Naive thymus-derived CD8-positive, alpha-beta T cell (primary cell): ENCODE measurements at places on chromosomes 4 and X.
A peak's percentile ranks its signal among the peaks of the same experiment; 100 is the strongest.

DNA sequence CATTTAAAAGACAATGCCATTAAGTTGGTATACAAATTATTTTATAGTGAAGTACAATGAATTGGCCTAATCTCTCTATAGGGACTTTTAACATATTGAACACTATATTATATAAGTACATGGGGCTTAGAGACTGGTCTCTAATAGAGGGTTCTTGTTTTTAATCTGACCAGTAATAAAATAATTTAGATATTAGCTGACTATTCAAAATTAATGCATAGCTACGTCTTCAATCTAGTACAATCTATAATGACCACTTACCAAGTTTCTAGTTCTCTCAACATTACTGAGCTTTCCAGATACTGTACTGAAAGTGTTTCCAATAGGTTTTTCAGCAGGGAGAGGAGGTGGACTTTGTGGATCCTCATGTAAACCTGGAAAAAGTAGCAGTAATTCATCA, 59.6 kb downstream of the RPS3A start:
- H3K4me3 ChIP-seq: no peak overlapping the region
- DNase-seq: no peak
- no peak overlapping the region for H3K27ac ChIP-seq
- peaks cover 16% of the 10 kb centered on the region for H3K27me3 ChIP-seq

DNA sequence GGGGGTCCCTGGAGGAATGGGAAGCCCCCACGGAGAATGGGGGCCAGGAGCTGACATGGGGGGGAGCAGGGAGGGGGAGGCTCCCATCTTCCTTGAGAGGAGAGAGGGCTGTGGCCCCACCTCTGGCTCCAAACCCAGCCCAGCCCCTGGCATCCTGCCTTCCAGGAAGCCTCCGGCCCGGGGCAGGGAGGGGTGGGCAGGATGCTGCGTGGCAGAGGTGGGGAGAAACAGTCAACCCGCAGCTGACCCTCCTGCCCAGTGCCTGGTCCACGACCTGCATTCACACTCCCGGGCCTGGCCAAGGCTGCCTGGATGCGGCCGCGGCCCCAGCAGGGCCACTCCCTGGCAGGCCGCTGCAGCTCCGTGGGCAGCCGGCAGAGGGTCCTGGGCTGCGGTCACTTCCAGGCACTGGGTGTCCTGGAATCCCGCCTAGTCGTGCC, 39.0 kb downstream of the CPLX1 start:
- H3K36me3 ChIP-seq: no peaks in the 10 kb centered on the region
- H3K27me3 ChIP-seq: peaks cover 26% of the 10 kb centered on the region
- H3K27ac ChIP-seq: no peak overlapping the region
- H3K4me1 ChIP-seq: peaks cover 31% of the 10 kb centered on the region
- no peak for DNase-seq

DNA sequence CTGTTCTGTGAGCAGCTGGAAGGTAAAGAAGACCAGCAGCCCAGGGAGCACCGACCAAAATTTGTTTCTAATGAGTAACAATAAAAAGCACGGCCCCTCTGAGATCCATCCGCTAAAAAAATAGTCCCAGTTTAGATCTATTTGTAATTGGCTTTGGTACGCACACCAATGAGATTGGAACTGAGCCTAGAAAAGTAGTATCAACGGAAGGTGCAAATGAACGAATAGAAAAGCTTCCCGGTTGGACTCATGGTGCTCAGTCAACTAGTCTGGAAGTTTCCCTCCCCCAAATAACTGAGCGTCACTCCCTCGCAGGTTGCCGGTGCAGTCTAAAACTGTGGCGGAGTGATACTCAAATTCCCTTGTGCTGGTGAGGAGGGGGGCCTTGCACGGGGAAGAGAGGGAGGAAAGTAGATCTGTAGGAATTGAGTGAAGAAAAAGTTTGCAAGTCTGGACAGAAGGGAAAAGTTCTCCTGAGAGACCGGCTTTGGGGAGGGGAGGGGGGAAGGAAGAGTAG, at the start of gene COL4A5:
COL4A5 (plus strand) TSS at position 413 of the 517 bp plus-strand sequence. CDS start 288 bp downstream, outside the sequence.
- H3K27ac ChIP-seq: no peak within 1 kb of the TSS
- peaks cover 18% of the 10 kb centered on the region for H3K27me3 ChIP-seq
- peak within 1 kb of the TSS; percentile 53 for H3K4me3 ChIP-seq
- peaks cover 3% of the 10 kb centered on the region for H3K4me1 ChIP-seq

DNA sequence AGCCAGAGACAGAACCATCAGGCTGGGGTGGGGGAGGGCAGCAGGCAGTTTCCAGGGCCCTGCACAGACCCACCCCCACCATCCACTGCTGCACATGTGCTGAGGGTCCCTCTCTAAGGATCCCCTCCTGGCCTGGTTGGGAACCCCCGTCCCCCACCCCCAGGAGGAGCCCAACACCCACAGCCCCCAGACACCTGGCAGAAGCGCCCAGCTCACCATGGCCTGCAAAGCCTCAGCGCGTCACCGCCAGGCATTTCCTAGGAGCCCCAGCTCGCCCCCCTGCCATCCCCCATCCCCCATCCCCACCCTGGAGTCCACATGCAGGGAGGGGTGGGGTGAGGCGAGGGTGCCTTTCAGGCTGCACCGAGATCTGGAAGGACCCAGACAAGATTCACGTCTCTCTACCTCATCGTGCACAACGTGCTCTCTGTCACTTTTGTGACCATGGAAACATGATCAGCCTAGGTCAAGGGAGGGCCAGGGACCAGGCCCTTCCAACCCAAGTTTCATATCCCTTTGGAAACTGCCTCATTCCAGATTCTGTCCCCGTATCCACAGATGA, 9.3 kb downstream of the MXD4 start:
- H3K27ac ChIP-seq: no peak overlapping the region
- peaks cover 24% of the 10 kb centered on the region for H3K36me3 ChIP-seq
- H3K27me3 ChIP-seq: no peaks in the 10 kb centered on the region
- DNase-seq: no peak
- H3K4me1 ChIP-seq: peaks cover 8% of the 10 kb centered on the region

DNA sequence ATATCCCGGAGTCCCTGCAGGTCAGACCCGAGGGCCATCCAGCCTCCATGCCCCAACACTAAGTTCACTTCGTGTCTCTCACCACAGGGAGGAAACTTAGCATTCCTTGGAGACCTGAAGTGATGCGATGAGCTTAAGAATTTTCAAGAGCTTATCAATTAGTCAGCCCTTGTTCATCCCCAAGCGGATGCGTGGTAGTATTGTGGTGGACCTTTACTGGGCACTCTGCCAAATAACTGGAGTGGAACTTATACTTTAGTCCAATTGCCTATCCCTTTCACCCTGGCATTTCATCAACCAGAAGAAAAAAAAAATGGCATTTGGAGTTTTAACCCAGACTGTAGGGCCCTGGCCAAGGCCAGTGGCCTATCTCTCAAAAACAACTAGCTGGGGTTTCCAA, 137.1 kb downstream of the RELL1 start:
- H3K27me3 ChIP-seq: no peaks in the 10 kb centered on the region
- no peak for DNase-seq
- no peak overlapping the region for H3K4me3 ChIP-seq
- H3K27ac ChIP-seq: no peak overlapping the region
- H3K36me3 ChIP-seq: peaks cover 25% of the 10 kb centered on the region
